Spleen (tissue), 13 donors: ENCODE measurements at places on chromosomes 13 and 19. TPM values are rescaled to one million over a fixed set of nuclear protein-coding genes. Genes with fewer than 3 reads are reported as not detected.

DNA sequence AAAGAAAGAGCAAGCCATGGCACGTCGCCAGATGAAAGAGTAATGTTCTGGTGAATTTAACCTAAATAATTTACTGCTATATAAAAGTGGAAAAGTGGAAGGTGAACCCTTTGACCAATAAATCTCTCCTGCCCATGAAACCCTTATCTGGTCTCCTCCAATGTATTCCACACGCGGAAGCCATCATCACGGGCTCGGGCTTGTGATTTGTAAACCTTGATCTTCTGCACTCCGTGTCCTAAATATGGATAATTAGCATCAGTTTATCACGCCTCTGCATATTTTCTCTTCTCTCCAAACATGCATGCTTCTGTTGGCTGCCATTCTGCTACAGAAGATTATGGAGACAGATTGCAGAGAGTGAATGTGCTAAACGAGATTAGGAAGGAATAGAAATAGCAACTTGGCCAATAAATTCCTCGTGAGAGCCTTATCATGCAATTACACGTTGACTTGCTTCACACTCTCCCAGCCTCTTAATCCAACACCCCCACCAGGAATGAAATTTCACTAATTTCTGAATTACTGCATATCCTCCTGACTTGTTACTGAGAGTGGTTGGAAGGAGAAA, 34.5 kb downstream of the SOX1 start:
- DNase-seq = no peak

DNA sequence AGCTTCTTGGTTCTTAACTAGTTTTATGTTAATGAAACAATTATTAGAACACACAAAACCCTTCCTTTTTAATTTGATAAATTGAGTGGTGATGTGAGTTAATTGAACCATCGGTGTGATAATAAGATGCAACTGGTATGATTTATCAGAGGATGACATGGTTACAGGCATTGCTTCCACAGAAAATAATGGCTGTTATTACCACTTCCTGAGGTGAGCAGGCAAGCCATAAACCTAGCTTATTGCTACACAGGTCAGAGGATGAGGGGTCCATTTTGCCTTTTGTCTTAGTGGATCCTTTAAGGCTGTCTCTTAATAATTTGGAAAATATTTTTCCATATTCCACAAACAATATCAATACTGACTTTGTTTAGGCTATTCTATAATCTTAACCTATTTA, 226.6 kb upstream of the EDNRB start:
- no peak for DNase-seq

- DNase-seq = peak; percentile 86
Observed at GRCh38 chr19:4007836-4008539, 452 bp downstream of the PIAS4 start.

GRCh38 chr19:4571305-4571917, 11.9 kb upstream of the SEMA6B start:
- no peak for DNase-seq

DNA sequence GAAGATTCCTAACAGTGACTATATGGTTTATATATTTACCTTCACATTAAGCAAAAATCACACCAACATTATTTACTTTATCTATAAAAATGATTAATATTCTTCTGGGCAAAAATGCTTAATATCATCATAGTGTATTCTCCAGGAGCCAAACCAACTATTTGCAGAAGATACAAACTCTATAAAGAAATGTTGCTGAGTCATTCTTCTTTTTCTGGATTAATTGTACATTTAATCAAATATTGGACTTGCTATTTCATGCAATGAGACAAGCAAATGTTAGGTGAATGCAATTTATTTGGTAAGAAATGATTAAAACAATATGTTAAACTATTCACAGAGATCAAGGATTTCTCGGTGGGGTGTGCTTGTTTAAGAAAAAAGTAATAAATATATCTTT, 1075.8 kb downstream of the PCDH9 start:
- DNase-seq = no peak

DNA sequence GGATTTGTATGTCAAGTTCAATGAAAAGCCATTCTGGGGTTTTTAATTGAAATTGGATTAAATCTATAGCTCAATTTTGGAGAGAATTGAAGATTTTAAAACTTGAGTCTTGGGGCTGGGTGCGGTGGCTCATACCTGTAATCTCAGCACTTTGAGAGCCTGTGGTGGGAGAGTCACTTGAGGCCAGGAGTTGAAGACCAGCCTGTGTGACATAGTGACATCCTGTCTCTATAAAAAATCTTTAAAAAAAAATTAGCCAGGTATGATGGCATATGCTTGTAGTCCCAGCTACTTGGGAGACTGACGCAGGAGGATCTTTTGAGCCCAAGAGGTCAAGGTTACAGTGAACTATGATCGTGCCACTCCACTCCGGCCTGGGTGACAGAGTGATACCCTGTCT, 41.2 kb downstream of the VAV1 start:
- DNase-seq = no peak

DNA sequence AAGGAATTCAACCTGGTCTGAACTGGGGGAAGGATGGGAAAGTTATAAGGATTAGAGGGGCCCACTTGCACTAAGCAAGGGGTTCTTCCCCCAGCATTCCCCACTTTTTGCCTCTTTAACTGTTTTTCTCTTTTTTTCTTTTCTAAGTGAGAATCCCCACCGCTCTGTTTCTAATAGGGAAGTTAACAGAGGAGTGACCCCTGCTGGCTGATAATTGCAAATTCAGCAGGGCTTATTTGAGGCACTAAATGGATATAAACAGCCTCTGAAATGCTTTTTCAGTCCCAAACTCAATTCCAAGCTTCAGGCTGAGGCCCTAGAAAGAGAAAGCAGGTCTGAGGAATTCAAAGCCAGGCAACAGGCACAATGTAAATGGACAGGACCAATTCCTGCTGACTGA, 38.2 kb upstream of the CEACAM21 start:
- DNase-seq = no peak

GRCh38 chr19:16222806-16223205, 25.1 kb downstream of the AP1M1 start:
- no peak for DNase-seq

- DNase-seq = no peak
Observed at GRCh38 chr13:18998389-18998788, 183.2 kb downstream of the TUBA3C start.

- DNase-seq = no peak
Observed at GRCh38 chr13:100836711-100837110, 162.1 kb upstream of the TMTC4 start.

DNA sequence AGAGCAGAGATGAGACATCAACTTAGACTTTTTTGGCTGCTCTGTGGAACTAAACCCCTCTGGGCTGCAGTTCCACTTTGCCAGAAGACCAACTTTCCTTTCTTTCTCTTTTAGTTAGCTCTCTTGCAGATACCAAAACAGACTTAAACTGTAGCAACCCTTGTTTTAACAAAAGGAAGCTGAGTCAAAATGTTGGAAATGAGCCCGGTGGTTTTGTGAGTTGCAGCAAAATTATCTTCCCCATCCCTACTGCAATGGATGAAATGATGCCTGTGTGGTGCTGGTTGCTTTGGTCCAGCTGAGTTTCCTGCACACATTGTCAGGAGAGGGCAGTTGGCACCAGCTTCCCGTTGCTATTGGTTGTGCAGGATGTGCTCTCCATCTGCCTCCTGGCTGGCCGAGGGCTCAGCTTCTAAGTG, 115.3 kb downstream of the LRCH1 start:
- no peak for DNase-seq

DNA sequence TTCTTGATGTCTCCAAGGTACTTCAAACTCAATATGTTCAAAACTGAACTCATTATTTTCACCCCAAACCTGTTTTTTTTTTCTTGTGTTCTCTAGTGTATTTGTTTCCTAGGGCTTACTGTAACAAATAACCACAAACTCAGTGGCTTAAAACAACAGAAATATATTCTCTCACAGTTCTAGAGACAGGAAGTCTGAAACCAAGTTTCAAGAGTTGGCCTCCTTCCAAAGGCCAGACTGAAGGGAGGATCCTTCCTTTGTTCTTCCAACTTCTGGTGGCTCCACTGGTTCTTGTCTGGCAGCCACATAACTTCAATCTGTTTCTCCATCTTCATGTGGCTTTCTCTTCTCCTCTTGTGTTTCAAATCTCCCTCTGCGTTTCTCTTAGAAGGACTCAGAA, 62.0 kb upstream of the PDCD5 start:
- DNase-seq = no peak

- no peak for DNase-seq
Observed at GRCh38 chr19:50309396-50310125, 19.6 kb downstream of the KCNC3 start.

DNA sequence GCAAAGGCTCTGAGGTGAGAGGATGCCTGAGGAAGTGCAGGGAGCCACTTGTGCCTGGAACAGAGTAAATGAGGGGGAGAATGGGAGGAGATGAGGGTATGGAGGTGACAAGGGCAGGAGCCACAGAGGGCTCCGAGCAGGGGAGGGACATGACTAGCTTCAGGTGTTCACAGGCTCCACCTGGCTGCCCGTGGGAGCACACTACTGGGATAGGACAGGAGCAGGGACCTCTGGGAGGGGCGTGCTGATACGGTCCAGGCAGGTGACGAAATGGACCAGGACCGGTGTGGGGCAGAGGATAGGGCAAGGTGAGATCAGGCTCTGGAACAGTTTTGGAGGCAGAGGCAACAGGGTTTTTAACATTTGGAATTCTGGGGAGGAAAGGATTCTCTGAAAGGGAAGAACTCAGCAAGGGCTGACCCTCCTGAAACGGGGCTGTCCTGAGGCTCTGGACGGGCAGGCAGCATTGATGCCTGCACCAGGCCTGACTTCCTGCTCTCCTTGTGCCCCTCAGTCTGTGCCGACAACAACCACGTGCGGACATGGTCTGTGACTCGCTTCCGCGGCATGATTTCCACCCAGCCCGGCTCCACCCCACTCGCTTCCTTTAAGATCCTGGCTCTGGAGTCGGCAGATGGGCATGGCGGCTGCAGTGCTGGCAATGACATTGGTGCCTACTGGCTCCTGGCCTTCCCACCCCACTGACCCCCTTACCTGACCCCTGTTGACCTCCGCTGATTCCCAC, 11.6 kb downstream of the SHKBP1 start:
- DNase-seq = peak; percentile 74

DNA sequence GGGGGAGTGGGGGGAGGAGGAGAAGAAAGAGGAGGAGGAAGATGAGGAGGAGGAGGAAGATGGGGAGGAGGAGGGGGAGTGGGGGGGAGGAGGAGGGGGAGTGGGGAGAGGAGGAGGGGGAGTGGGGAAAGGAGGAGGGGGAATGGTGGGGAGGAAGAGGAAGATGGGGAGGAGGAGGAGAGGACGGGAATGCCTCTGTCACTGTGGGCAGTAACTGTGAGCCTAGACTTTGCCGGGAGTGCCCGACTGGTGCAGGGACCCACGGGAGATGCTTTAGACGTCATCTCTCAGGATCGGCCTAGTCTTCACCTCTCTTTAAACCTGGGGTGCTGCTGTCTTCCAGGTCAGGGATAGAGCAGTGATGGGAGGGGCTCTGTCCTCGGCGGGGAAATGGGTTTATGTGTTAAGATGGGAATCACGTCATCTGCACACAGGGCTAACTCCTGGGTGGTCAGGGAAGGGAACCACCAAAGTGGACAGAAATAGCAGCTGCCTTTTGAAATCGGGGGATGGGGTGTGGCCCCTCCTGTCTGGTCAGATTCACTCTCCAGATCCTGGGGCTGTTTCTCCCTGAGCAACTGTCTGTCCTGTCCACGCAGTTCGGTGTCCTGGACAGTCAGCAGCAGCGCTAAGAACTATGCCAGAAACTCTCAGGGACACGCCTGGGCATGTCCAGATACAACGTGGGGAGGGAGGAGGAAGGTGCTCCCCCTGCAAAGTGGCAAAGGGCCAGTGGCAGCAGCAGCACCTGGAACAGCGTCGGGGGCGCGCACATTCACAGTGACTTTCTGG, 26.9 kb downstream of the GAS6 start:
- DNase-seq = no peak

DNA sequence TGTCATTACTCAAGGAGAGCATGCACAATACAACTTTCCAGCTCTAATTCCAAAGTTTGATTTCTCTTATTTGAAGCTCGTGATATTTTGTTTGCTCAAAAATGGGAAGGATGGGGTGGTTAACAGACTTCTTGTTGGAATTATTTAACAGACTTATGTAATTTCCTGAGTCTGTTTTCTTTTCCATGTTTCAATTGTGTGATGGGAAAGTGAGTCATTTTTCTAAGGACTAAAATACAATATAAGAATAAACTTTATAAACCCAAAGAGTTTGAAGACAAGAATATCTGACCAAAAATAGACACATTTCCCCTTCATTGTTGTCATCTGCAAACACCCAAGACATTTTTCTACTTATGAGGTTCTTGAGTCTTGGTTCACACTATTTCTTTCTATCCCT, 211.8 kb upstream of the SLITRK5 start:
- no peak for DNase-seq

DNA sequence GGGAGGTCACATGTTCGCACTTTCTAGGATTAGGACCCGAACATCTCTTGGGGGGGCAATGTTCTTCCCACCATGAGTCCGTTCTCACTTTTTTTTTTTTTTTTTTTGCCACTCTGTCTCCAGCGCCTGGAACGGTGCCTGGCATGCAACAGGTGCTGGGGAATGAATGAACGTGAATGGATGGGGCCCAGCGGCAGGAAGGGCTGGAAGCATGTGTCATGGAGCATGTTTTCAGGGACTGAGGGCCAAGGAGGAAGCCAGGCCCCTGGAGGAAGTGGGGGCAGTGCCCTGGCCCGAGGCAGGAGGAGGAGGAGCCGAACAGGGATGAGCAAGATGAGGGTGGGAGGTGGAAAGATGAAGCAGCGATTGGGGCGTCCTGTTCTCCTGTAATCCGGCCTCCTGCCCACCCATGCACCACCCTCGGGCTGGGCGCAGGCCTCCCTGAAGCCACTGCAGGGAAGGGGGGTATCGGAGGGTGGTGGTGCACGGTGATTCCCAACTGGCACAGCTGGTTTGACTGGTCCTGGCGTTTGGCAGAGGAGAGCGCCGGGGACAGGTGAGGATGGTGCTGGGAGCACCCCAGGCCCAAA, 8.8 kb upstream of the SULT2B1 start:
- no peak for DNase-seq

- no peak for DNase-seq
Observed at GRCh38 chr13:26012995-26013394, 38.8 kb downstream of the SHISA2 start.

Gene ERICH4
- polyA plus RNA-seq = not detected

Gene TSKS
- polyA plus RNA-seq = 0.26 TPM

Gene GRIN2D
- 0.10 TPM for polyA plus RNA-seq

Gene NEK5
- polyA plus RNA-seq = 0.04 TPM

Gene SPRED3
- polyA plus RNA-seq = 0.45 TPM
